Peyer's patch (tissue), 4 donors: ENCODE measurements at places on chromosomes 12 and 14.

DNA sequence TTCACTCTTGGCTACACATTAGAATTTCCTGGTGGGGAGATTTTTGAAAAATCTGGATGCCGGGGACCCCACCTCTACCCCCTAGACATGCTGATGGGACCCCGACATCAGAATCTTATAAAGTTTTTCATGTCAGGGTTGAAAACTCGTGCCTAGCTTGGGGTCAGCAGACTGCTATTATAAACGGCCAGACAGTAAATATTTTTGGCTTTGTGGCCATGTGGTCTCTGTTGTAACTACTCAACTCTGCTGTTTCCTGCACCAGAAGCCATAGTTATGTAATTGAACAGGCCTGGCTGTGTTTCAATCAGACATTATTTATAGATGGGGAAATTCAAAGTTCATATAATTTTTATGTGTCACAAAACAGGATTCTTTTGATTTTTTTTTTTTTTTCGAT, 41.6 kb downstream of the ACACB start:
- DNase-seq: no peak

- DNase-seq: no peak
These were observed 1562.4 kb upstream of the TMEM132C start for GRCh38 chr12:126704609-126705008.

- DNase-seq: no peak
These were observed 23.1 kb upstream of the RNASE12 start for GRCh38 chr14:20614038-20614840.

DNA sequence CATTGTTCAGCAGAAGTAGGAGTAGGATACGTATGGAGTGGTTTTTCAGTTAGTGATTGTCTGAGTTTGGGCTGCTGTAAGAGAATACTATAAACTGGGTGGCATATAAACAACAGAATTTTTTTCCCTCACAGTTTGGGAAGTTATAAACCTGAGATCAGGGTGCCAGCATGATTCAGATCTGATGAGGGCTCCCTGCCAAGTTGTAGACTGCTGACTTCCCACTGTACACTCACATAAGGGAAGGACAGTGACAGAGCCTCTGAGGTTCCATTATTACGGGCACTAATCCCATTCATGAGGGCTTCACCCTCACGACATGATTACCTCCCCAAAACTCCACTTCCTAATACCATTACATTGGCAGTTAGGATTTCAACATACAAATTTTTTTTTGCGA, 50.7 kb downstream of the ACSM4 start:
- DNase-seq: no peak

- no peak for DNase-seq
These were observed 74.6 kb upstream of the MYF6 start for GRCh38 chr12:80632835-80633234.

DNA sequence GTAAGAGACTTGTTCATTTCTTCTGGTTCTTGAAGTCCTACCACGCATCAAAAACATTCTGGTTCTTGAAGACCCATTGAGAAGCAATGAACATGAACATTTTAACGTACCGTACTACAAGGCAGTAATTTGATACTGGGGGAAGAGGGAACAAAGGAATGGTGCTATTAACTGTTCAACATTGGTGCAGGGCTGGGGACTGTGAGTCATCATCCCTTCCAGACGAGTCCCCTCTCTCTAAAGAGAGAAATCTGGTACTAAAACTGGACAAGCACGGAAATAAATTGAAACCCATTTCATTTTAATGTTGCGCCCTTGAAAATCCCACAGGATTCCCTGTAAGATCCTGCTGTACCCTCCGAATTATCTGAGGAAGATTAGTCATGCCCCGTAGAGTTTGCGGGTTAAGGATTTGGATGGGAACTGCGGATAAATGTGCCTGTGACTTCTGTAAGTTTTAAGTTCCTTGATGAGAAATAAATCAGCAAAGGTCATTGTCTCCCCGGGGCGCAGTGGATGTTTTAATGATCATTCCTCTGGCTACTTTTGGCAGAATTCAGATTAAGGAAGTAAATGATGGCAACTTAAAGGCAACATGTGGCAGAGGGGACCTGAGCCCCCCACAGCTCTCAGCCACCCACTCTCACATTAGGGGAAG, 78.6 kb downstream of the KCNK13 start:
- no peak for DNase-seq

DNA sequence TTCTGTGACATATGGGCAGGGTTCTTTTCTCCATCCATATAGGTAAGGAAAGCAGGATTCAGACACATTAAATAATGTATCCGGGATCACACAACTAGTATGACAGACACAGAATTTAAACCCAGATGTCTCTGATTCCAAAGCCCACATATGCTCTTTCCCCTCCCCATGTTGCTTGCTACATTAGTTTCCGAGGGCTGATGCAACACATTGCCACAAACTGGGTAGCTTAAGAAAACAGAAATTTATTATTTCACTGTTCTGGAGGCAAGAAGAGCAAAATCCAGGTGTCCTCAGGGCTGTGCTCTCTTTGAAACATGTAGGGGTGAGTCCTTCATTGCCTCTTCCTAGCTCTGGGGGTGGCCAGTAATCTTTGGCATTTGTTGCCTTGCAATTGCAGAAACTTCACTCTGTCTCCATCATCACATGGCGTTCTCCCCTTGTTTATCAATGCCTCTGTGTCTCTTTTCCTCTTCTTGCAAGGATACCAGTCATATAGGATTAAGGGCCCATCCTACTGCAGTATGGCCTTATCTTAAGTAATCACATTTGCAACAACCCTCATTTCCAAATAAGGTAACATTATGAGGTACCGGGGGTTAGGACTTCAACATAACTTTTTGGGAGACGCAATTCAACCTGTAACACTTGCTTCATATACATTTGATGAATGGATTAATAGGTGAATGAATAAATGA, 83.0 kb upstream of the CCND2 start:
- DNase-seq: no peak

GRCh38 chr12:31234053-31234840, 91.7 kb downstream of the SINHCAF start:
- no peak for DNase-seq

DNA sequence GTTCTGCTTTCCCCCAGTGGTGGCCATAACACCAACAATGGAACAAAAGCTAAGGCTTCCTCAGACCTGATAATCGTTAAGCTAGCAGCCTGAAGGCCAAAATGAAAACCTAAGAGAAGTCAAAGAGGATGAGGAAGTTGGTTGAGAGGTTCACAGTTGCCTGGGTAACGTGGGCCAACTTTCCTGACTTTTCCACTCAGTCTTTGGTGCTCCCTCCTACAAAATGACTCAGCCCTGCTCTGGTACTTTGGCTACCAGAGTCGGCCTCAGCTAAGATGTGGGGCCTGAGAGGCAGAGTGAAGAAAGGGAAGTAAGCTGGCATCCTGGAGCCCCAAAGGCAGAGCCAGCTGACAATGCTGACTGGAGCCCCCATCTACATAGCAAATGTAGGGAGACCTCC, 14.9 kb upstream of the FKBP11 start:
- DNase-seq: no peak

DNA sequence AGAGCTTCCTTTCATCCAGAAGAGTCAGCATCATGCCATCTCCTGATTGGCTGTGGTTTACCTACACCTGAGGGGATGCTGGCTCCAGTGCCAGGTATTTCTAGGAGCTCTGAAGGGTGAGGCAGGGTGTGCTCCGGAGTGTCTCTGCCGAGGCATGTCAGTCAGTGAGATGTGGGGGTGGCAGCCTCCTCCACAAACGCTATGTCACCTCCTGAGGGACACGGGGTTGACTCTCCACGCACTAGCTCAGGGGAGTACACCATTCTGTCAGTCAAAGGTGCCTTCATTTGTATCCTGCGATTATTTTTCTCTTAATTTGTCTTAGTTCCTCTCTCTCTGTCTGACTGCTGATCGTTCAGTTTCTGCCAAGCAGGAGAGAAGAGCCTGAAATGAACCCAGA, 604.5 kb downstream of the VRK1 start:
- no peak for DNase-seq

DNA sequence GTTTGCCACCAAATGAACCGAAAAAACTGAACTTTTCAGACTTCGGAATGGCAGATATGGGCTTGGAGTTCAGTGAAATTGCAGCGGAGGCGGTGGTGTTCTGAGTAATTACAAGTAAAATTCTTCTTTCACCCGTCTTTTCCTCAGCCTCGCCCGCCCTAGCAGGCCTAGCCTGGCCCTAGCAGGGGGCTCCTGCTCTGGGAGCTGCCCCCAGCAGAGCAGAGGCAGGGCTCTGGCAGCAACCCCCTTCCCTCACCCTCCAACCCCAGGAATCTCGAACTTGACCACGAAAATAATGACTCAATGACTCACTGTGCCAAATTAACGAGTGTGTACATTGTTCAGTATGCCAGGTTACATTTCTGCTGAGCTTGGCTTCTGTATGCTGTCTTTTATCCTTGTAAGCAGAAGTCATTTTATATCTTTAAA, 1.1 kb downstream of the PAPLN start:
- no peak for DNase-seq

- no peak for DNase-seq
These were observed 49.5 kb upstream of the EGLN3 start for GRCh38 chr14:34000396-34000795.

GRCh38 chr14:24123424-24124417, 6.7 kb upstream of the FITM1 start:
- no peak for DNase-seq

DNA sequence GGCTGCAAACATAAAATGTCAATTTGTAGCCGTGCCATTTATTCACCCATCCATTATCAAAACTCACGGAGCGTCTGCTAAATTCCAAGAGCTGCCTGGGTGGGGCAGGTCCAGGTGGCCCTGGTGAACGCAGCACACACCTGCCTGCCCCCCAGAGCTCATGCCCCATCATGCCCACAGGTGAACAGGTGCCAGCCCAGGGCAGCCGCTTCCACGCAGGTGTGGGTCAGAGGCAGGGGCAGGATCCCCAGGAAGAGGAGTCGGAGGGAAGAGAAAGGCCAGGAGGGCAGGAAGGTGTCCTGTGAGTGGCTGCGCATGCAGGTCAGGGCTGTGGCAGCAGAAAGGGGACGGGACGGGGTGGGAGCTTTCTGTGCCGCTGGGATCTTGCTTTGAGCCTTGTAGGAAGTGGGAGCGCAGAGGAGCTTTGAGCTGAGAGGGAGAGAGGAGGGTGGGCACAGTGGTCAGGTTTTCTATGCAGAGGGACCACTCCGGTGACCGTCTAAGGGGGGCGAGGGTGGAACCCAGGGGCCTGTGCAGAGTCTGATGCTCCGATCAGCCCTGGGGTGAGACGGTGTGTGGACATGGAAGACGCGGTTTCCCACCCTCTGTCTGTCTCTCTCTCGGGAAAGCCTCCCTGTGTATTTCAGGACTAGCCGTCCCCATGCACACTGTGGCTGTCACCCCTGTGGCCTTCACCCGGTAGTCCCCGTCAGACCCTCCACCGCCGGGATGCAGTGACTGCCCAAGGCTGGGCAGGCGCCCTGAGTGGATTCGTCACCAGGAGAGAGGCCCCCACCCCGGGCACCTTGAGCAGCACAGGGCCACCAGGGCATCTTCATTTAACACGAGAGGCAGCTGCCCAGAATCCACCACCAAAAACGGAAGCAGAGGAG, 26.7 kb downstream of the GALNT9 start:
- DNase-seq: no peak

GRCh38 chr12:106794369-106794768, 19.9 kb downstream of the RIC8B start:
- DNase-seq: no peak

- no peak for DNase-seq
These were observed at the start of gene SOX5 for GRCh38 chr12:23949348-23950209. SOX5 (minus strand) TSS chr12:23949670; CDS start chr12:23949601, 69 bp downstream.

- DNase-seq: peak; percentile 66
These were observed 118.9 kb downstream of the VEZT start for GRCh38 chr12:95336387-95337067.

DNA sequence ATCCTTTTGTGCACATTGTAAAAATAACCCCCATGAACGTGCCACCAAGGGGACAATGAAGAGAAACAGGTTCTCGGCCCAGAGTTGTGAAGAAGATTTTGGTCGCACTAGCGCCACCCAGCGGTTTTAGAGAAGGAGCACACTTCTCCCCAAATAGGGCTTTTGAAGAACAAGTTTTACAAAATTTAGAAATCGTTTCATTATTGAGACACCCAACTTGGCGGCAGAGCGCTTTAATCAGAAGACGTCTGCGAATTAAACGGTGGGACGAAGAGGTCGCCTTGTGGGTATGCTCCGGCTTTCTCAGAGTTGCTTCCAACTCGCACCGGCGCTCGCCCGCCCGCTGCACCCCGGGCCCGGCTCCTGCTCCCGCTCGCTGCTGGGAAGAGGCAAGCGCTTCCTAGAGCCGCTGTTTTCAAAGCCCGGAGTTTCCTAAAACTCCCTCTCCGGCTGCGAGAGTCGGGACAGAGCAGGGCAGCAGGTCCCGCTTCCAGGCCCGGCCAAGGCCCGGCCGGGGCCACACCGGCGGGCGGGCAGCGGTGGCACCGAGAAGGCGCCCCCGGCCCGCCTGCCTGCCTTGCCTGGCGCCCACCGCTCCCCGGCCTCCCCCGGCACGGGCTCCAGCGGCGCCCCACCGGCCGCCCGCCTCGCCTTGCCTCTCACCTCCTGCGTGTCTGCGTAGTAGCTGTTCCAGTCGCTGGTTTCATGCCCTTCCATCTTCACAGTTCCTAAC, 645 bp downstream of the FOXA1 start:
- no peak for DNase-seq

- DNase-seq: no peak
These were observed 337.8 kb upstream of the DIO2 start for GRCh38 chr14:80549141-80549540.

DNA sequence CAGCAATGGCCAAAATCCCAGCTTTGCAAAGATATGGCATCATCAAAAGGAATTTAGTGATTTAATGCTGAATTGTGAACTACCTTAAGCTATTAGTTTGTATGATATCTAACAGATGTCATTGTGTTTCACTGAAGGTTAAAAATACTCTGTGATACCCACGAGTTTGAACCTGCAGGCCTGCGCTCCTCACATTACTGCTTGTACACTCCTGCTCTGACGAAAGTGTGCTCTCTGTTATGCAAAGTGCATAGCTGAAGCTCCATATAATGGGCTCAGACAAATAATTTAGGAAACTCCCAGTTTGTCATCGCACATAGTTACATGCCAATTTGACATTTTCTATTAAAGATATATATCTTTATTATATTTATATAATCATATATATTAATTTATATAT, 52.2 kb downstream of the SPPL3 start:
- no peak for DNase-seq

DNA sequence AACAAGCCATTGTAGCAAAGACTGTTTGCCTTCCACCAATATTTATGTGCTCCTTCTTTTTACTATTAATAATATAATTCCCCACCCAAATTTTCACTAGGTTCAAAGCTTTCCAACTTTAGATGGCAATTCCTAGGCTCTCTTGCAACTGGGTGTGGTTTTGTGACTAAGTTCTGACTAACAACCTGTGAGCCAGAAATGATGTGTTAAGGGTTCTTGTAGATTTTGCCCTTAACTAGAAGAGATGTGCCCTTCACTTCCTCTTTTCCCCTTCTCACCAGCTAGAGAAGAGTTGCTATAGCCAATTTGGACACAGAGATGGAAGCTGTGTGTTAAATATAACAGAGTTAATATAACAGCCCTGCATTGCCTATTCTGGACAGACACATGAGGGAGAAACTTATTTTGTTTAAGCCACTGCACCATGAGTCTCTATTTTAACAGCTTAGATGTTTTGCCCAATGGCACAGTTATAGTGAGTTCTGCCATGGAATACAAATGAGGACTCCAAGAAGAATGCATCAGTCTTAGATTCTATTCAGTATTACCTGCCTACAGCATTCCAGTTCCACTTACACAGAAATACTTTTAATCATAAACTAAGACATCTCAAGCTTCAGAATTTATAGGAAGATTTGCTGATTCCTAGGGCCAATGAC, 216.2 kb downstream of the DUSP6 start:
- DNase-seq: no peak
